ENCODE measurements at places on chromosomes 3 and 15.

DNA sequence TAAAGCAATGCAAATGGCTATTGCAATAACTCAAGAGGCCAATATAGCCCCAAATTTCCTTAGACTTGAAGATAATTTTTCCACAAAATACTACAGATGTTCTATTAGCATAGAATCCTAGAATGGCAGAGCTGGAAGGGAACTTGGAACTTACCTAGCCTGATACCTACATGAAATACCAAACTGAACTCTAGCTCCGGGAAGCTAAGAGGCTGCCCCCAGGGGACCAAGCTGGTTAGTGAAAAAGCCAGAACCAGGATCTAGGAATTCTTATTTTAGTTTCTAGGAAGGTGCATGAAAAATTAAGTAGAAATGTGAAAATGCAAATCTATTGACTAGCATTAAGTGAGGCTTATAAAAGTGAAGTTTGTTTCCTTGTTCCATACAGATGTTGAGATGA, 256.0 kb upstream of the CBLB start:
- DNase-seq, result no peak

- DNase-seq, result no peak
These were observed 216.1 kb upstream of the CDIN1 start for GRCh38 chr15:36363335-36363734.

GRCh38 chr3:156396851-156397250, 158.1 kb downstream of the SSR3 start:
- no peak for DNase-seq

GRCh38 chr3:21913791-21914190, 162.8 kb upstream of the ZNF385D start:
- no peak for DNase-seq

GRCh38 chr3:56769116-56769707, 32.5 kb downstream of the ARHGEF3 start:
- no peak for DNase-seq

DNA sequence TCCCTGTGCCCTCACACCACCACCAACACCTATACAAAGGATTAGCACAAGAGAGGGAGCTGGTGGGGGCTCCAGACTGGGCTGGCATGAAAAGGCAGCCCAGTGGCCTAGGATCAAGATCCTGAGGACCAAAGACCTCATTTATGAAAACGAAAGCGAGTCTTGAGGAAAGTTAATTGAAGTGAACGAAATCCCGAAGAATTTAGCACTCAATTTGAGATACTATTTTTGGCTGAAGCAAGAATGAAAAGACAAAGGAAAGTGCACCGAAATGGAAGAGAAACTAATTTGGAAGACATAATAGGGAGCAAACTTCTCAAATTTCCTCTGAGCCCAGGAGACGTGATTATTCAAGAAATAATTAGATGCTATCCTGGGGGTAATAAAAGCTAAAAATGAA, 68.7 kb upstream of the SLC6A11 start:
- DNase-seq, result no peak

DNA sequence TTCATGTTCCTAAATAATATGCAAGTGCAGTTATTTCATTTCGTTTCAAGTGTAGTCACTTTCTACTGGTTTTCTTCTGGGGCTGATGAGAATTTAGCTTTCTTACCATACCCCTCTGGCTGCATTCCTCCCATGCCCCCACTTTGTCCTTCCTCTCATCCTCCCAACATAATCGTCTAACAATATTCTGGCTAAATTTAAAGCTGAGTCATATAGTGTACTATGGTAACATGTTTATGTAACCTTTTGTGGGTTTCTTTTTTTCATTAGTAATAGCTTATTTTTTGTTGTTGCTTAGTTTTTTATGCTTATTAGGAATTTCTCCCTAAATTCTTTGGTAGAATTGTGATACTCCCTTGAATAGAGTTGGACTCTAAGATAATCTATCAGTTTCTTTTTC, 30.5 kb downstream of the DUT start:
- DNase-seq, result no peak

- DNase-seq, result no peak
These were observed 47.2 kb downstream of the SPTSSB start for GRCh38 chr3:161323926-161324621.

GRCh38 chr3:33030802-33031201, 66.1 kb downstream of the GLB1 start:
- no peak for DNase-seq

- DNase-seq, result no peak
These were observed 929.7 kb upstream of the CFAP20DC start for GRCh38 chr3:59979542-59979941.

- DNase-seq, result no peak
These were observed 267.3 kb upstream of the SLITRK3 start for GRCh38 chr3:165463531-165463930.

- DNase-seq, result no peak
These were observed 42.0 kb downstream of the STARD5 start for GRCh38 chr15:81281766-81282605.

GRCh38 chr3:24828551-24828950, 333.9 kb upstream of the THRB start:
- DNase-seq, result no peak

DNA sequence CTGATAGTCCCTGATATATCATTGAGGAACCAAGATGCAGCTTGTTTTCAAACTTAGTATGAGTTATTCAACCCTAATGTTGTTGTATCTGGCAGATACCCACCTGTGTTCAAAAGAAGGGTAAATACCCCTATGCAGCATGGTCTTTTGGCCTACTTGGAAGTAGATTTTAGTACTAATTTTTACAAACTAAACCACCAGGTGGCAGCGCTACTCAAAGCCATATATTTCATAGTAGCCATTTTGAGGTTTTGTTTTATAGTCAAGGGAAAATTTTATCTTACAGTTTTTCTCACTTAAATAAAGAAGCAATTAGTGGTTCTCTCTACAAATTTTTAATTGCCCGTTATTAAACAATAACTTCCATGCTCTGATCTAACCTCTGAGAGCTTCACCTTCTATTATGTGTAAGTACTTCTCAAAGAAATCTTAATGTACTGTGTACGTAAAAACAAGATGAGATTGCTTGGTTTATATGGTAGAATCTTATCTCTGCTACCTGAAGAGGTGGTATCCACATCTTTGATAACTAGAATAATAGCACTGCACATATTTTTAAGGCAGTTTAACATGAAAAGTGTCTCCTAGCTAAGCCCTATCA, 31.5 kb upstream of the MLF1 start:
- DNase-seq, result no peak

DNA sequence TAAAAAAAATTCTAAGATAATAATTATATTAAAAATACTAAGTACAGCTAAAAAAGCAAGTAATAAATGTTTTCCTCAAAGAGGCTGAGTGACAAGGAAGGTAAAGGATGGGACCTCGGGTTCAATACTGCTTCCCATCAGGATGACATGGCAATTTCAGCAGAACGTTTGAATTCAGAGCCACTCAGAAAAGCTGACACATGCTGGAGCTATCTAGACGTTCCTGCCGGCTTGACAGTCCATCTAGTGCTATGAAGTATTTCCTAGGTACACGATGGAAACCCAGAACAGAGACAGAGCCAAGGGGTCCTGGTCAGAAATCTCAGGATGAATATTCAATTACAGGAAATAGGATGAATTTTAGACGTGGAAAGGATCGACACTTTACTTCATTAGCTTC, 361.8 kb downstream of the FGF12 start:
- no peak for DNase-seq

GRCh38 chr3:27376109-27376772, 7.1 kb upstream of the NEK10 start:
- no peak for DNase-seq

- peak; percentile 90 for DNase-seq
These were observed 30.9 kb downstream of the DAG1 start for GRCh38 chr3:49500732-49501609.

DNA sequence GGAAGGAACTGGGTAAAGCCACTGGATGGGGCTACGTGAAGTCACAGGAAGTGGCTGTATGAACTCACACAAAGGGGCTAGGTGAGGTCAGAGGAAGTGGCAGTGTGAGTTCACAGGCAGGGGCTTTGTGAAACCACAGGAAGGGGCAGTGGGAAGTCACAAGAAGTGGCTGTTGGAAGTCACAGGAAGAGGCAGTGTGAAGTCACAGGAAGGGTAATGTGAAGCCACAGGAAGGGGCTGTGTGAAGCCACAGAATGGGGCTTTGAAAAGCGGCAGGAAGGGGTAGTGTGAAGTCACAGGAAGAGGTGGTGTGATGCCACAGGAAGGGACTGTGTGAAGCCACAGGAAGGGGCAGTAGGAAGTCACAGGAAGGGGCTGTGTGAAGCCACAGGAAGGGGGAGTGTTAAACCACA, 34.6 kb downstream of the GASK1A start:
- DNase-seq, result no peak

GRCh38 chr3:143445118-143445517, 325.5 kb downstream of the CHST2 start:
- no peak for DNase-seq

- no peak for DNase-seq
These were observed 13.4 kb upstream of the MBNL1 start for GRCh38 chr3:152255290-152255689.

GRCh38 chr15:78878356-78878755, 5.7 kb downstream of the MORF4L1 start:
- DNase-seq, result no peak

DNA sequence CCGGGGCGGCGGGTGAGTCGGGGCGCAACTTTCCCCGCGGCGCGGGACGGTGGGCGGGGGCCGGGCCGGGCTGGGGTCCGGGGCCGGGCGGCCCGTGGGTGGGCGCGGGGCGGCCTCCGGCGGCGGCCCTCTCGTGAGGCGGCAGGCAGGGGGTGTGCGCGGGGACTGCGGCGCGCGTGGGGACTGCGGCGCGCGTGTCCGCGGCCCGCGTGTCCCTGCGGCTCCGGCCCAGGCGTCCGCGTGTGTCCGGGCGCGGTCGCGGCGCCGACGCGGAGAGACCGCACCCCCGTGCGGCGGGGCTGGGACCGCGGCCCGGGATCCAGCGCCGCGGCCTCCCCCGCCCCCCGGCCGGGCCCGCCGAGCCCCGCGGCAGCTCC, 349 bp downstream of the PLXNA1 start:
- no peak for DNase-seq

GRCh38 chr3:158213461-158213860, 103.6 kb downstream of the RSRC1 start:
- DNase-seq, result no peak

DNA sequence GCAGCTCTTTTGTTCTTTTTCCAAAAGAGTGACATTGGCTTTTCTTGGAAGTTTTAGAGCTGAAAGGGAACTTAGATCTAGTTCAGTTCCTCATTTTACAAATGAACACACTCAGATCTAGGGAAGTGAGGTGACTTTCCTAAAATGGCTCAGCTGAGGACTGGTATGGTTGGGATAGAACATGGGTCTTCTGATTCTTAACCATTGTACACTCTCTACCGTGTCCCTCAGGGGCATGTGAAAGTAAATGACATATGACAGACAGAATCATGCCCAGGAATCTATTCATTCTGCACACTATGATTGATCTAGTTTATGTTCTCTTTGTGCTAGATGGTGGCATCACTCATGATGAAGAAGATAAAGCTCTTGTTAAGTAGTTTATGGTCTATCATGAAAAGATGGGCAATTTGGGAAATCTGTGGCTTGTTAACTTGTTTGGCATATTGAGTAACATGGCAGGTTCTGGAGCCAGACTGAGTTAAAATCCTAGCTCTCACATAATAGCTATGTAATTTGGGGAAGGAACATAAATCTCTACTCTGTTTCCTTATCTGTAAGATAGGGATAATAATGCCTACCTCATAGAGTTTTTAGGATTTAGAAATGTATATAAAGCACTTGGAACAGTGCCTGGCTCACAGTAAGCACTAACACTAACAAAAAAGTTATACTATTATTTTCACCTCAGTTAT, 30.9 kb downstream of the UBE2E1 start:
- DNase-seq, result no peak

DNA sequence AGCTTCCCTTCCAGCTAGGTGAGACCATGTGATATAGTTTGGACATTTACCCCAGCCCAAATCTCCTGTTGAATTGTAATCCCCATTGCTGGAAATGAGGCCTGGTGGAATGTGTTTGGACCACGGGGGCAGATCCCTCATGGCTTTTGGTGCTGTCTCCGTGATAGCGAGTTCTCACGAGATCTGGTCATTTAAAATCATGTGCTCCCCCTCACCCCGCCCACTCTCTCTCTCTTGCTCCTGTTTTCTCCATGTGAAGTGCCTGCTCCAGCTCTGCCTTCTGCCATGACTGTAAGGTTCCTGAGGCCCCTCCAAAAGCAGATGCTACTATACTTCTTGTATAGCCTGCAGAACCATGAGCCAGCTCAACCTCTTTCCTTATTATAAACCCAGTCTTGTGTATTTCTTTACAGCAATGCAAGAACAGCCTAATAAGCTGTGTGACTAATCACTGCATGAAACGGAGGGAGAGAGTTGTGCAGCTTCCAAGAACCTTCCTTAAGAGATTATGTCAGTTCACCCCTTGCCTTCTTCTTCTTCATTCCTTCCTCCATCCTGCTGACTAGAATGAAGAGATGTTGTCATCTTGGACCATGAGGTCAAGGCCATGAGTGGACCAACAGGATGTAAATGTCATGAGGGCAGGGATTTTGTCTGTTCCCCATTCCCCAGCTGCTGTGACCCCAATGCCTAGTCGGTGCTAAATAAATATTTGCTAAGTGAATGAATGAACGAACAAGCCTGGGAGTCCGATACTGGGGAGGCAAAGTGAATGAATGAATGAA, 91.0 kb downstream of the CPN2 start:
- DNase-seq, result no peak

DNA sequence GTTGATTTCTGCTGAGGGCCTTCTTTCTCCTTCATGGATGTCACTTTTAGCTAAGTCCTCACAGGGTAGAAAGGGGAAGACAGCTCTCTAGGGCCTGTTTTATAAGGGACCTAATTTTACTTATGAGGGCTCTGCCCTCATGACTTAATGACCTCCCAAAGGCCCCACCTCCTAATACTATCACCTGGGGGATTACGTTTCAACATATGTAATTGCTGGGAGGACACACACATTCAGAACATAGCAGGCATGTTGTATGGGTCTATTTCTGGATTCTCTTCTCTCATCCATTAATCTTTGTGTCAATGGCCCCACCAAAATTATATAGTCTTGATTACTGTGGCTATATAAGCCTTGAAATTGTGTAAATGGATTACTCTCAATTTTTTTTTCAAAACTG, 255.0 kb downstream of the CLSTN2 start:
- DNase-seq, result no peak

DNA sequence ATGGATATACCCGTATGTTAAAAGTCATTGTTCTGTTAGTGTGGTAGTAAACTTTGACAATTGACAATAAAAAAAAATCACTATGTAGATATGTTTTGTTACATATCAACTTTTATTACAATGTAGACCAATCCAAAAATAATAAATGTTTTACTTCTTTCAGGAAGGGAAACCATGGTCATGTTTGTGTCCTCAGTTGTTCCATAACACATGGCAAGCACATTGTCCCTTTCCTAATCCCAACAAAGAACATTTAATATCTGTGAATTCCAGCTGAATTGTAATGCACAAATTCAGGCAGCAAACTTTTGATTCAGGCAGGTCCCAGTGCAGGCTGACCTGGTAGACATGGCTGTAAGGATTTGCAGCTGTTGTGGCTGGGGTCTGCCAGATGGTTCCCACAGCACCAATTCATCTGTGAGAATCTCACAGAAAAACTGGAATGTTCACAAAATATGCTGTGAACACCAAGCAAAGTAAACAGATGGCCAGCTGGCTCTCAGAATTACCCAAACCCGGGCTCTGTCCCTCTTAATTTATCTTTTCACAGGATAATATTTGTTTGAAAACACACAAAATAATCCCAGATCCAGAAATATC, 1.9 kb upstream of the SPG21 start:
- DNase-seq, result no peak

GRCh38 chr15:58182460-58183163, 44.4 kb downstream of the AQP9 start:
- DNase-seq, result no peak

- no peak for DNase-seq
These were observed 41.1 kb upstream of the CHRNB4 start for GRCh38 chr15:78682004-78682651.
